ENCODE measurements at places on chromosomes 1 and 21. TPM values are rescaled to one million over a fixed set of nuclear protein-coding genes. Genes with fewer than 3 reads are reported as not detected.

GRCh38 chr1:92016720-92017316 lies 13.0 kb upstream of the EPHX4 start:
- no peak for DNase-seq

DNA sequence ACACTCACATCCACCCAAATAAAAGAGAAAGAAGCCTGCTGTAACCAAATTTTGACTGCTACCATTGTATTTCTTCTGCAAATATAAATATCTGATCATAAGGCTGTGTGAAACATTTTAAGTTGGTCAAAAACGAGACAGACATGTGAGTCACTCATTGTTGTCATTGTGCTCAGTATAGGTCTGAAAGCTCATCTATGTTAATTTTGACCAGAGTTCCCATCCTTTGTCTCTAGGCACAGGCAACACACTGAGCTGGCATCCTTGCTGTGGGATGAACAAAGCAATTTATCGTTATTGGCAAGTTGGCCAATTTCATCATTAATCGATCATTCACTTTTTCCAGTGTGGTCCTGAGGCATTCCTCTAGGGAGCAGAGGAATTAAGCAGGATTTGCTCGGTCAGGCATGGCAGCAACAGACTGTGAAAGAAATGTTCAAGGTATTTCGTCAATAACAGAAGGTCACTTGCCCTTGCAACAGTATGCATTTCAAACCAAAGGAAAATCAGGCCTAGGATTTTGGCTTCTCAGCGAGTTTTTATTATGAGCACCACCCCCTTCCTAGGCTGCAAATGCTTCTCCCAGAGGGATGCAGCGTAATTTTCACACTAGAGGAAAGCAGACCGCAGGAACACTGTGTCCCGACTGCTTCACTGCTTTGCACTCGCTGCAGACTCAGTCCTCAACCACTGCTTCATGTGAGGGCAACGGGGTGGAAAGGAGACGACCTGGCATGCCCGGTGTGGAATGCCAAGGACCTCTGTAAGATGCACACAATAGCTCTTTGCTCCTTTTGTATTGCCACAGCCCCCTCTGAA lies 87.9 kb upstream of the SMYD2 start:
- DNase-seq: no peak

DNA sequence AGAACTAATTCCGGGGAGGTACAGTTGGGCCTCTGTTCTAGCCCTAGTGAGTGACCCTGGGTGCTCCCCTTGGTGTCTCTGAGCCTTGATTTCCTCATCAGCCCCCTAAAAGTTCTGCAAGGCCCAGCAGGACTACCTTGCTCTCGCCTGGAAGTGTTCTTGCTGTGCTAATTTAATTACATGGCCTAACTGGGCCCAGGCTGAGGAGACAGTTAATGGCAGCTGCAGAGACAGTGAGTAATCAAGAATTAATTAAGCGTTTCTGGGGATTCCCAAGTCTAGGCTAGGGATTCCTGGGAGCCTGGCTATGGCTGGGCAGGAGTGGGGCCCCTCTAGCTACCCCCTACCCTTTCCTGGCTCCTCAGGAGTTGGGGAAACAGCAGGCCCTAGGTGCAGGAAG lies 24.7 kb upstream of the DMBX1 start:
- no peak for DNase-seq

Gene OR2T33
- total RNA-seq: not detected
